ENCODE measurements at places on chromosomes 5 and 9.

- DNase-seq, result no peak
These were observed 48.6 kb upstream of the ADCY2 start for GRCh38 chr5:7347377-7347776.

GRCh38 chr9:134682026-134682425 is 40.4 kb downstream of the COL5A1 start:
- no peak for DNase-seq

GRCh38 chr9:126457175-126457547 is 130.5 kb downstream of the MVB12B start:
- DNase-seq, result no peak

DNA sequence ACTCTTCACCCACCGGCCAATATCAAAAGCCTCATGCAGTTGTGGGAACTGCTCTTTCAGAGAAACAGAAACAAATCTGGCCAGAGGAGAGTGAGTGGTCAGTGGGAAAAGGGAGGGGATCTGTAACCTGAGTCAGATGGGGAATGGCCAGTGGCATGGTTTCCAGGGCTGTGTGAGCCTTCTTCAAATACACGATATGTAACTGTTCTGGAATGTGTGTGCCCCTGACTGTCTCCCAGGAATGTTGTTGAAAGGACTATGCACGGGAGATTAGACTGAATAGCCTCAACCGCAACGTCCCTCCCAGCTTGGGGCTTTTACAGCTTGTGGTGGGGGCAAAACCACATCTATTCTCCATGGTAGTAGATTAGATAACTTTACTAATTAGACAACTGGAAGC is 60.8 kb downstream of the SH3TC2 start:
- peak; percentile 94 for DNase-seq

- no peak for DNase-seq
These were observed 83.4 kb upstream of the DMRT1 start for GRCh38 chr9:758146-758545.

DNA sequence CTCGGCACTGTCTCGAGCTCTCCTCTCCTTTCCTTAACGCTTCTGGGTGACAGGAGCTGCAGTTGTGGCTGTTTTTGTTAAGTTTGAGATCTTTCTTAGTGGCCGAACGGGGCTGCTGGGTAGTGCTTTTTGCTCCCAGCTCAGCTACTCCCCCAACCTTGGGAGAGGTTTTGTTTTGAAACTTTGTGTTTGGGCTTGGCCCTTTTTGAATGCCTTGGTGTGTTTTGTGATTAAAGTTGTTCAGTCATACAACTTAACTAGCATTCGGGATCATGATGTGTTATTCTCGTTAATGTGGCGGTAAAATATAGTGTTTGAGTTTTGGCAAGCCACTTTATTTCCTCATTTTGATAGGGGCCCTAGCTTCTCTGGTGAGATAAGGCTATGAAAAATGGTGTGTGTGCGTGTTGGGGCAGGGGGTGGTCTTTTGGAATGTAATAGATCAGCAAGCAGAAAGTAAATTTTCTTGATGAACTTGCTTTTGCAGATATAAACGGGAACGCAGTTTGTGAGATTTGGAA is 1.1 kb downstream of the KDM3B start:
- DNase-seq, result no peak

- no peak for DNase-seq
These were observed 10.1 kb downstream of the MYMK start for GRCh38 chr9:133514460-133515239.

DNA sequence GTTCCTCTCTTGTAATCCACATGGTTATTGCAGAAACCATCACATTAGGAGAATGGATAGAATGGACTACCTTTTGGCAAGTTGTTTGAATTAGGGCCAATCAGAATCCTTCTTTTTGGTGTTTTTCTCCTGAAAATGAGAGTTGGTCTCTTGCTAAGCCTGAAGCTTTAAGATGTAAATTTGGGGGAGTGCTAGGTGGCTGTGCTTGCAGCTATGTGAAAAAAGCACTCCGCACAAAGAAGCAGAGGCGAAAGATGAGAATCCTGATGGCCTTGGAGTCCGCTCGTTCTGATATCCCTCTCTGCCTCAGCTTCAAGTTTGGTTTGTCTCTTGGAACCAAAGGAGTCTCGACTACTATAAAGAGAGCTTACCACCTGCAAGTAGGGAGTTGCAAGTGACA is 63.6 kb downstream of the INIP start:
- no peak for DNase-seq

DNA sequence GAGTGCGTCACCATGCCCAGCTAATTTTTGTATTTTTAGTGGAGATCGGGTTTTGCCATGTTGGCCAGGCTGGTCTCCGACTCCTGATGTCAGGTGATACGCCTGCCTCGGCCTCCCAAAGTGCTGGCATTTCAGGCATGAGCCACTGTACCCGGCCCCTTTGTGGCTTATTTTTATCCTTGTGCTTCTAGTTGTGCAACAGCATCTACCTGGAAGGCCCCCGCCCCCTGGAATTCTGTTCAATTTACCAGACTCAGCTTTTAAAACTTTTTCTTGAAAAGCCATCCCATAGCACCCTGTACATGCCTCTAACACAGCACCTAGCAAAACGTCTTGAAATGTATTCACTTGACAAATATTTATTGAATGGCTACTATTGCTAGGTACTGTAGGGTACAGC is 9.7 kb upstream of the GPBP1 start:
- no peak for DNase-seq

DNA sequence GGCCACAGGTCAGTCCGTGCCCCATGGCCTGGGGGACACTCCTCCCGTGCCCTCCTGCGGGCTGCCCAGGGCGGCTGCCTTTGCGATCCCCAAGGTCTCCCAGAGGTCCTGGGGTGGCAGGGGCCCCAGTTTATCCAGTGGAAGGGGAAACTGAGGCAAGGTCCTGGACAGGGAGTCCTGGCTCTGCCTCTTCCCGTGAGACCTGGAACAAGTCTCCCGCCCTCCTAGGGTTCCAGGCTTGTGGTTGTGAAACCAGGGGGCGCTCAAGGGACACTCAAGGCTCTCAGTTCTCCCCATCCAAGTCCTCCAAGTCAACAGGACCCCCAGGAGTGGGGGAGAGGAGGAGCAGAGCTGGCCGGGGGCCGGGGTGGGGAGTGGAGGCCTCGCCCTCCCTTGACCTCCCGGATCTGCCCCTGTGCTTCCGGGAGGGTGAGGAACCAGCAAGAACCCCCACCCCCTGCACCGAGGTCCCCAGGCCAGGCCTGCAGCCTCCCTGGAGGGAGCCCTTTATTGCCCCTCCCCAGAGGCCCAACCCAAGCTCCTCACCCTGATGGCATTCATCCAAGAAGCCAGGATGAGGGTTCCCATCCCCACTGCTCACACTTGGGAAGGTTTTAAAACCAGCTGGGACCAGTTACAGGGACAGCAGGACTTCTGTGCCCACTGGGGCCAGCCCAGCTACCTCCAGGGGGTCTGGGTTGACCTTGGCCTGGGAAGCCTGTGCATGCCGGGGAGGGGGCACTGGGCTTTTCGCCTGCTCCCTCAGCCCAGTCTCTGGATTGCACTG is 24.7 kb upstream of the TMEM250 start:
- DNase-seq, result peak; percentile 45

DNA sequence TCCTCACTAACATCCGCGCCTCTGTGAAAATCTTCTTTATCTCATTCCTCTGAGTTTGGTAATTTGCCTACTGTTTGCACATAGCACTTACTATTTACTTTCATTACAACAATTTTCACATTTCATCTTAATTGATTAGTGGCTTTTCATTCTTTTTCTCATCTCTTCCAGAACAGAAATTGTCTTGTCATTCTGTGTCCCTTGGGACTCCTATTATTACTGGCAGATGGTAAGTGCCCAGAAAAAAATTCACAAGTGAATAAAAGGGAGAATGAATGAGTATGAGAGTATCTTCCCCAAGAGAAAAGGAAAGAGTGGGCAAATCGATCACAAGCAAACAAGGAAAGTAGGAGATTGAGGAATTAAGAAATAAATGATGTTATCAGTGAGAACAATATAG is 876.1 kb downstream of the TLE4 start:
- no peak for DNase-seq

- DNase-seq, result no peak
These were observed 63.6 kb downstream of the ANXA1 start for GRCh38 chr9:73215249-73215648.

DNA sequence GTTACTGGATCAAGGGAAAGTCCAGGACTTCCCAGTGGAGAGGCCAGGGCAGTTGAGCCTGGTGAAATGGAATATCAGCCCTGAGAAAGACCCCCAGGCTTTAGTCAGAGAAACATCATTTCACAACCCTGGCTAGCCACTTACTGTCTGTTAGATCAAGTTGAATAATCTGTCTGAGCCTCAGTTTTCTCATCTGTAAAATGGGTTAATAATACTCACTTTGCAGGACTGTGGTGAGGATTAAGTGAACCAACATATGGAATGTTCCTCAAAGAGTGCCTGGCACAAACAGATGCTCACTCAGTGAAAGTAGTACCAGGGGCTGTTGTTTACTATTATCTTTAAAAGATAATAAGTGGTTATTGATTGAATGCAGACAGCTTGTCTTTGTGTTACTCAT is 110.5 kb downstream of the SV2C start:
- DNase-seq, result no peak

DNA sequence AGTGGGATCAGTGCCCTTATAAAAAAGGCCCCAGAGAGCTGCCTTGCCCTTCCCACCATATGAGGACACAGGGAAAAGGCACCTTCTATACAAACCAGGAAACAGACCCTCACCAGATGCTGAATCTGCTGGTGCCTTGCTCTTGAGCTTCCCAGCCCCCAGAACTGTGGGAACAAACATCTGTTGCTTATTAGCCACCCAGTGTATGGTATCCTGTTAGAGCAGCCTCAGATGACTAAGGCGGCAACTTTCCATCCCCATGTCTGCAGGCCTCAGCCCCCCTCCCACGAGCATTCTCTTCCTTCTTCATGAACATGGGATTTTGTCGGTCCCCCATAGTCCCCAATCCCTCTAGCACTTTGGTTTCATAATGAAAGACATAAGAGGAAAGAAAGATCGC is 202.5 kb upstream of the GAS1 start:
- no peak for DNase-seq

DNA sequence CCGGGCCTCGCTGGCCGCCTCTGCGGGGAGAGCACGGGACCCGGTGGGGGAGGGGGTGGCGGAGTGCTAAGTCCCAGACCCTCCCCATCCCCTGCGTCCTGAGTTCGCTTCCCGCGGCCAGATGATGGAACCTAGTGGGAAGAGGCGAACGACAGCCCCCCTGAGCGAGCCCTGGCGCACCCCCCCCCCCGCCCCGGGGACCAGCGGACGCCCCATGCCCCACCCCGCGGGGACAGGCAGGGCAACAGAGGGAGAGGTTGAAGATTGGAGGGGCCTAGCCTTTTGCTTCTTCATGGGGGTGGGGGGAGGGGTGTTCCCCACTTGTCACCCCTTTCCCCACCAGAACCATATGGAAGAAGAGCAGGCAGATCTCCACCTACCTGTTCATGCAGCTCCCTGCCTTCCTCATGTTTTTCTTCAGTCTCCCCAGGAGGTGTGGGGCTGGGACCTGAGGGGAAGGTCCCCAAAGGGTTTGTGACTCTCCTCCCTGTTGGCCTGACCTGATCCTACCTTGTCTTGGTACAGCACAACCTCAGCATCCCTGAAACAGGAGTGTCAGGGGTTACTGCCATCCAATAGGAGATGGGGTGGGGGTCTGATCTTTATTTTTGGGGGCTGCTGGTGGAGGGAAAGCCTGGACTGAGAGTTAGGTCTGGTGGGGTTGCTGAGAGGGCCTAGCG is 485 bp downstream of the FAM53C start:
- no peak for DNase-seq

DNA sequence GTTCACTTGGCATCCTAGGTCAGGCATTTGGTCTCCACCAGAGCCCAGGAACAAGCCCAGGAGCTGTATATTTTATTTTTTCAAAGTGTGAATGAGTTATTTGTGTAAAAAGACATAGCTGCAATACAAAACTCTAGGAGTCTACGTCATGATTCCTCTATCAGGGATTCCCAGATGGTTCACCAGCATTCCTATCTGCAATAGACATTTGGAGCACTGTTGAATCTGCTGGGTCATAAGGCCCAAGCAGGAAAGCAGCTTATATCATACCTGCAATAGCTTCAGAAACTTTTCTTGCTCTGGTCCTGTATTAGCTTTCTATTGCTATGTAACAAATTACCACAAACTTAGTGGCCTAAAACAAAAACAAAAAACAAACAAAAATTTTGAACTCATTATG is 16.7 kb upstream of the DELE1 start:
- DNase-seq, result no peak

GRCh38 chr9:116360016-116360415 is 206.4 kb downstream of the PAPPA start:
- DNase-seq, result no peak

GRCh38 chr9:112377684-112378327 is 2.1 kb upstream of the HSDL2 start:
- DNase-seq, result no peak

DNA sequence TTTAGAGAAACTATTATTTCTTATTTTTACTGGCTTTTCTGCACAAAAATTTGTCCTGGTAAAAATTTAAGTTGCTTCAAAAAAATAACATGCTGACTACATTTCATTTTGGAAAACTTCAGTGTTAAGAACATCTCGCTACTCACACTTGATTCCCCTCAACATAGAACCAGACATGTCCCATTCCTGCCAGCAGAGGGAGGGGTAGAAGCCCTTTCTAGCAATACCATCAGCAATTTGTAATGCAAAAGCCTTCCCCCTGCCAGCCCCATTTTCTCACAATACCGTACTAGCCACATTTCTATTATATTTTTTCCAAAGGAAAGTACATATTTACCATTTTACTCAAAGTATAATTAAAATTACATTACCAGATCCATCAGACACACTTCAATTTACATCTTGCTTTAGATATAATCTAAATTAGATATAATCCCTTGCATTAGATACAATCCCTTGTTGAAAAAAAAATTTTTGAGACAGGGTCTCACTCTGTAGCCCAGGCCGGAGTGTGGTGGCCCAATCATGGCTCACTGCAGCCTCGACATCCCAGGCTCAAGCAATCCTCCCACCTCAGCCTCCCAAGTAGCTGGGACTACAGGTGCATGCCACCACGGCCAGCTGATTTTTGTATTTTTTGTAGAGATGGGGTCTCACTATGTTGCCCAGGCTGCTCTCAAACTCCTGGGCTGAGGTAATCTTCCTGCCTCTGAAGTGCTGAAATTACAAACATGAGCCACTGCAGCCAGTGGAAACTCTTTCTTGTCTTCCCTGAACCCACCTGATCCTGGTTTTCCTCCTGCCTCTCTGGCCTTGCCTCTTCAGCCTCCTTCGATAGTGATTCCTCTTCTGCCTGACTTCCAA is 39.6 kb upstream of the IDNK start:
- peak; percentile 79 for DNase-seq

GRCh38 chr5:72602696-72603685 is 95.8 kb upstream of the ZNF366 start:
- no peak for DNase-seq

GRCh38 chr5:97623441-97623840 is 440.4 kb upstream of the RIOK2 start:
- DNase-seq, result no peak

DNA sequence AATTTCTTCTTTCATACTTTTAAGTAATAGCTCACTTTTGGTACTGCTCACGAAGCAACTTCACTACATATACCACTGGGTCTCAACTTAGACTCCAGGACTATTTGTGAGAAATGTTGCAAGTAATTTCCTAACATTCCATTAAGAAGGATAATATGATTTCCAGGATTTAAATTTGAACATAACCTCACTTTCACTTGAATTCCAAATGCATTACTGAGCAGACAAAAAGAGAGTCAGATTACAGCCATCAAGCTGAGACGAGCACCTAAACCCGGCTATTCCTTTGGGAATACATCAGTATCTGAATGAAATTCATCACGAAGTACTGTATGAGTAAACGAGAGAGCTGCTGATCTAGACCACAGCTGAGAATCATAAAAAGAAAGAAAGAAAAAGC is 47.3 kb downstream of the LIFR start:
- DNase-seq, result peak; percentile 50

GRCh38 chr5:6026766-6027406 is 351.5 kb downstream of the MED10 start:
- no peak for DNase-seq

Data from MCF 10A (cell line).